GF-D8 (cell line): ENCODE measurements at places on chromosomes 6 and 20.

GRCh38 chr6:83472767-83473166 is 39.6 kb upstream of the PRSS35 start:
- no peak for DNase-seq

- DNase-seq = no peak
These were observed 46.3 kb downstream of the GCNT2 start for GRCh38 chr6:10567256-10568026.

- no peak for DNase-seq
These were observed 11.8 kb downstream of the CCR6 start for GRCh38 chr6:167134448-167135328.

DNA sequence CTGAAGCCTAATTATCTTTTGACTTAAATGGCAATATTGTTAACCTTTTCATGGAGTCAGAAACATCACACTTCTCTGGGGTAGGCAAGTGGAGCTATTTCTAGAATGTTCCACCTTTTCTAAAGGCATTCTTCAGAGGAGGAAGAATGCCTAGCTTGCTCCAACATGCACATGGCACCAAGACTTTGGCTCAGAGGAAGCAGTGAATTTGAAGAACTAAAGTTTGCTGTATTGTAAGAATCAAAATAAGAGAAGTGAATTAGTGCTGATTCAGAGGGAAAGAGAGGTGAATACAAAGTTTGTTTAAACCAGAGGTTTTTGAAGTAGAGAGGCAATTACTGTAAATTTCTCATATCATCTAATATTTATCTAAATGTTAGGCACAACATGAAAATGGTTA is 92.2 kb downstream of the SOBP start:
- no peak for DNase-seq

DNA sequence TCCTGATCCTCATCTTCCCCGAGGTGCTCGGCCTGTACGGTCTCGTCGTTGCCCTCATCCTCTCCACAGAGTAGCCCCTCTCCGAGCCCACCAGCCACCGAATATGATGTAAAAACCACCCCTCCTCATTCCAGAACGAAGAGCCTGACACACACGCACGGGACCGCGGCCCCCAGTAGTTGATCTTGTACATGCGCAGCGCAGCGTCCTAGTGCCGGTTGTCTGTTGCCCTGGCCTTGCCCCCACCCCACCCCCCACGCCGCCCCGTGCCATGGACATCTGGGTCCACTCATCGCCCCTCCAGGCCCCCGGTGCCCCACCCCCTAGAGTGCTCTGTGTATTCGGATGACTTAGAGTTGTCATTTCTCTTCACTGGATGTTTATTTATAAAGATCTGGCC is 5.2 kb upstream of the PRPH2 start:
- DNase-seq = no peak

GRCh38 chr6:103101267-103101666 is 1707.8 kb downstream of the GRIK2 start:
- no peak for DNase-seq

GRCh38 chr6:42539135-42539534 is 24.7 kb upstream of the UBR2 start:
- no peak for DNase-seq

DNA sequence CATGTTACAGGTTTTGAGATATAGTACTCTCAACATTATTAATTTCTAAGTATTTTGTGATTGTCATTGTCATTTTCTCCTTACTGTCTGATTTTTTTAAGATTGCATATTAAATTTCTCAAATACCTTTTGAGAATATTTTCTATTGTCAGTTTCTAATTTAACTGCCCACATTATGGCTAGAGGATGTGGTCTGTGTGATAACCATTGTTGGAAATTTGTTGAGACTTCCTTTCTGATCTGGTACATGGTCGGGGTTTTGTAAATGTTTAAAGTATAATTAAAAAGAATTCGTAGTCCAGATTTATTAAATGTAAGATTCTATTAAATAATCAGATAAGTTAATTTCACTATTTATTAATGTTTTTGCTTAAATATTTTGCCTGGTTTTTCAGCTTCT is 60.1 kb downstream of the SLX4IP start:
- DNase-seq = peak; percentile 27

- DNase-seq = no peak
These were observed 144.7 kb downstream of the TASP1 start for GRCh38 chr20:13494019-13494418.

DNA sequence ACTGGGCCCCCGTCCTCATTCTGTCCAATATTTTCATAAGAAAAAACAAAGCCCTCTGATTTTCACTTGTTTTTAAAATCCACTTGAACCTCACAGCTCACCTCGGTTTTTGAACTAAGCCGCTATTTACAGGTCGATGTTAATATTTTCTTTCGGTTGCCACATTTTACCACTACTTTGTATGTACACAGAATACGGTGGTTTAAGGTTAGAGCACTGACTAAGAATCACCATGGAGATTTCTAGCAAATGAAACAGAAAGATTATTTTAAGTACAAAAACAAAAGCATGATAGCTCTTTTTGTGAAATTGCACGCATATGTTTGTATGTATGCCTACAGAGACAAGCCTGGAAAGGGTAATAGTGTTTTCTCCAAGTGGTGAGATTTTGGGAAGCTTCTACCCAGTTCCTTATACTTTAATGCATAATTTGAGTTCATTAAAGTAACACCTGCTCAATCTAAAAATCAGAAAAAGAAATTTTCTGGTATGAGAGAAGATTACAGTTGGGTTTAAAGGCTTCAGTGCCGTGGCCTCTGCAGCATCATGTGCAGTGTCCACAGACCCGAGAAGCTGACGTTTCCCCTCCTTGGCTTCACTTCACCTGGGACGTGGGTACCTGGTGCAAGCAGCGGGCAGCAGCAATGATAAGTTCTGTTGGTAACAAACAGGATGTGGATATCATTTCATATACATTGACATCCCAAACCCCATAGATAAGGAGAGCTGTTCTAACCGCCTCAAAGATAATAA is 144.0 kb downstream of the UST start:
- DNase-seq = no peak

DNA sequence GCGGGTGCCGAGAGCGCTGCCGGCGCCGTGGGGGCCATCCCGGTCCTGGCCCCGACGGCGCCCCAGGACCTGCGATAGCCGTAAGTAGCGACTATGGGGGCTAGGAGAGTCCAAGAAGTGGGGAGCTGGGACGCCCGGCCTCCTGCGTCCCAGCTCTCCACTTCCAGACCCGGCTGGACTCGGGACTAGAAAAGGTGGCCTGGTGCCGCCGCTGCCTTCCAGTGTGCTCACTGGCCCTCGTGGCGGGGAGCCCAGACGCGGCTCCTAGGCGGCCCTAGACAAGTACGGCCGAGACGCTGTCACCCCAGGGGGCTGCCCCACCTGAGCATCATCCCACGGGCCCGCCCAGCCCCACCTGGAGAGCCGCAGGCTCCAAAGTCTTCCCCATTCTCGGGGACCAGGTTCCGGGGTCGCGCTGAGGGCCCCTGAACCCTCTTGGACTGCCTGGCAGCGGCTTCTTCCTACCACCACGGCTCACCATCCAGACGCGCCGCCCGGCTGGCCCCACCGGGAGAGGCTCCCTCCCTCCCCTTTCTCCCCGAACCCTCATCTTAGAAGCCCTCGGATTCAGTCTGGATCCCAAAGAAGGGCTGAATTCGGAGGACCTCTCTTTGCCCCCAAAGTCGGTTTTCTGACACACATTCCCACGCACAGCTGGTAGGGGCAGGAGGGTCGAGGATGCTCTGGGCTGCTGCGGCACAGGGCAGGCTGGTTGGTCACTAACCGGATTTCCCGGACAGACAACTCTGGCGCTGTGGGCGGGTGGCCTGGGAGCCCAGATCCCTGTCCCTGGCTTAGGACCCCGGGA is 870 bp upstream of the MDFI start:
- DNase-seq = no peak

DNA sequence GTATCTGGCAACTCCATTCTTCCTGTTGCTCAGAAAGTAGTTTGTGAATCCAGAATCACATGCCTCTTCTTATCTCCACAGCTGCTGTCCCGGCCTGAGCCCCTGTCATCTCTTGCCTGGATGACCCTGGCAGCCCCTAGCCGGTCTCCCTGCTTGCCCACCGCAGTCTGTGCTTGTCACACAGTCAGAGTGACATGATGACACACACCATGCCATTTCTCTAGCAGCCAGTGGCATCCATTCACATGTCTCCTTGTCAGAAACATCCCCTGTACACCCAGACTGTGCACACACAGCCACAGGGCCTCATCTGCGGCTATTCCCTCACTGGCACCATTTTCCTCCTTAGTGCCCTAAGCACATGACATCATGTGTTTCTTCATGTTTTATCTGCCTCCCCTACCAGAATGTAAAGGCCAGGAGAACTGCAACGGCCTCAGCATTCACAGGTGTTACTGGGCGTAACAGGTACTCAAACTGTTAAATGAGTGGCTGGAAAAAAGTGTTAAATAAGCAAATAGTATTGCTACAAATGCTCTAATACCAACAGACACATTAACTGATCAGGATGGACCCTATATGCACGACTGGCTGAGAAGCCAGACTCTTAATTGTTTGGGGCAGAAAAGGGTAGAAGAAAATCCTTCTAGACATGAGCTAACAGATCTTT is 9.6 kb downstream of the ABHD12 start:
- DNase-seq = no peak

DNA sequence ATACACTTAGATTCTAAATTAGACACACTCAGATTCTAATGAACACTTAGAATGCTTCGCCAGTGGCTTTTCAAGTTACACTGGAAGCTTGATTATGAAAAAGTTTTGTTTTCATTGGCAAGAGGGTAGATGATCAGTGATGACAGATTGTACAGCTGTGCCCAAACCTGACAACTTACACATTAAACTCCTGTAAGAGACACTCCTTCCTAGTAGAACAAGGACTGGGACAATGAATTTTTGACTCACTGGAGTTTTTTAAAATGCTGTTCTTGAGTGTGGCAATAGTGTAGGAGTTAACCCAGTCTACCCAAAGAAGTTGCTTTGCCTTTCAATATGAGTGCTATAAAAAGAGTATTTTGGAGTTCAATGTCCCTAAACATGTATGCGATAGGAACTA is 140.8 kb downstream of the SLC16A10 start:
- DNase-seq = no peak

- no peak for DNase-seq
These were observed 501.9 kb downstream of the LMBRD1 start for GRCh38 chr6:69294862-69295261.

- DNase-seq = no peak
These were observed 32.7 kb upstream of the RNF8 start for GRCh38 chr6:37321101-37321500.

GRCh38 chr6:146111881-146112450 is 83.1 kb downstream of the GRM1 start:
- DNase-seq = no peak

GRCh38 chr20:63314015-63314471 is 21.1 kb downstream of the COL20A1 start:
- no peak for DNase-seq

- DNase-seq = no peak
These were observed 128.8 kb upstream of the QKI start for GRCh38 chr6:163285691-163286090.

- DNase-seq = no peak
These were observed 995 bp downstream of the RSPO4 start for GRCh38 chr20:1001116-1001515.

GRCh38 chr6:16681260-16681873 is 79.9 kb downstream of the ATXN1 start:
- DNase-seq = peak; percentile 58

DNA sequence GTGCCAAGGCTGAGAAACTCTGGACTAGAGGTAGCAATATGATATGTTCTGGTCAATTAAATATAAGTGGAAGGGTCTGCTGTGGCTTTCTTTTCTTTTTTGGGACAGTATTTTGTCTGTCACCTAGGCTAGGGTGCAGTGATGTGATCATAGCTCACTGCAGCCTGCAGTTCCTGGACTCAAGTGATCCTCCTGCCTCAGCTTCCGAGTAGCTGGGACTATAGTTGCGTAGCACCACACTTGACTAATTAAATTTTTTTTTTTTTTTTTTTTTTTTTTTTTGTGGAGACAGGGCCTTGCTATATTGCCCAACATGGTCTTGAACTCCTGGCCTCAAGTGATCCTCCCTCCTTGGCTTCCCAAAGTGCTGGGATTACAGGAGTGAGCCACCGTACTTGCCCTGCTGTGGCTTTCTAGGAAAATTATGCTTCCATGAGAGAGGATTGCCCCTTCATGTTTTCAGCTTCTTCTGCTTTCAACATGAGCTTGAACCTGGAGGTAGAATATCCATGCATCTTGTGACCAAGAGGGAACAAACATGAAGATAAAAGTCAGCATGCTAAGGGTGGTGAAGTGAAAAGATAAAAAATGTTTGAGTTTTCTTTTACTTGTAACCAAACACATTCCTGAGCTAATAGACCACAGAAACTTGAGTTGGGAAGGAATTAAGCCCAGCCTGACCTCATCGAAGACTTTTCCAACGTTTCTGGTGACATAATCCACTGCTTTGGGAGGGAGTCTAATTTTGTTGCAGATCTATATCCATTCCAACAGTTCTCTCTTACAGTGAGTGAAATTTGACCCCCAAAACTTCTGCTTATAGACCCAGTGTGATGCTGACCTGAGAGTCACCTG is 75.1 kb downstream of the CARMIL1 start:
- DNase-seq = no peak

GRCh38 chr20:4726710-4727397 is 5.1 kb downstream of the PRND start:
- no peak for DNase-seq

GRCh38 chr20:53706008-53706465 is 112.4 kb upstream of the ZNF217 start:
- DNase-seq = no peak

- DNase-seq = no peak
These were observed 31.2 kb downstream of the TPX2 start for GRCh38 chr20:31770243-31770642.

- no peak for DNase-seq
These were observed 74.7 kb upstream of the EPHA7 start for GRCh38 chr6:93494057-93494456.

GRCh38 chr20:59776626-59777330 is 156.7 kb downstream of the SYCP2 start:
- no peak for DNase-seq

DNA sequence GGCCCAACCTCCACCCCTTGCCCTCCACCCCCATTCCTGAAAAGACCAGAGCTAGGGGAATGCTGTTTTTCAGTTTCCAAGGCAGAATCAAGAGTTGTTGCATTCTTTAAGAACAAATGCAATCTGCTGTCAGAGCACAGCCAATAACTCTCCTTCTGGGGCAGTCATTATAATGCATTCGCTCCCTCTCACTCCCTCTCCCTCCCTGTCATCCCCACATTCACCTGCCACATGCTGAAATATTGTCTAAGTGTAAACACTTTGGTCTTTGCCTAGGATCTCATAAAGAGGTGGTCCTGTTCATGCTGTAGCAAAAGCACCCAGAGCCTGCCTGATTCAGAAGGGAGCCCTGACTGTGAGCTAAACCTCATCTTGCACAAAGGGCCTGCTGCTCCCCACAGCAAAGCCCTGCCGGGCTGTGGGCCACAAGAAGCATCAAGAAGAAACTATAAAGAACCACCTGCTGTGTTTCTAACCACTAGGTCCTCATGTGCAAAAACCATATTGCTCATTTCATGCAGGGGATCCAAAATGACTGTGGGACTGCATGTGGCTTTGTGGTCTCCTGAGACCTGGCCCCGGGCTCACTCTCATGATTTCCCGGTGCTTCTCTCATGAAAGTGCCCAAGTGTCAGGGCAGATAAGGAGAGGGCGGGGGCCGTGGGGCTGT is 85.6 kb downstream of the GPR6 start:
- DNase-seq = no peak

GRCh38 chr6:10837622-10837994 is 731 bp downstream of the MAK start:
- DNase-seq = no peak

- DNase-seq = no peak
These were observed 23.1 kb upstream of the SMOC2 start for GRCh38 chr6:168417679-168418557.
